ENCODE measurements at places on chromosomes 12 and 14. TPM values are rescaled to one million over a fixed set of nuclear protein-coding genes. Genes with fewer than 3 reads are reported as not detected.

Gene KRT3
- not detected for total RNA-seq

Gene HPD
- total RNA-seq: not detected

Gene GLI1
- not detected for total RNA-seq

Gene SDR9C7
- not detected for total RNA-seq

Gene LHX5
- not detected for total RNA-seq

Gene DPF3
- 7.6 TPM for total RNA-seq

Gene KRT72
- total RNA-seq: not detected

Data from mammary microvascular endothelial cell (primary cell).